Hematopoietic multipotent progenitor cell treated with erythropoietin and hydrocortisone succinate and interleukin-3 and kit ligand, for 6 days (in vitro differentiated cells): ENCODE measurements at places on chromosomes 7 and 10.

DNA sequence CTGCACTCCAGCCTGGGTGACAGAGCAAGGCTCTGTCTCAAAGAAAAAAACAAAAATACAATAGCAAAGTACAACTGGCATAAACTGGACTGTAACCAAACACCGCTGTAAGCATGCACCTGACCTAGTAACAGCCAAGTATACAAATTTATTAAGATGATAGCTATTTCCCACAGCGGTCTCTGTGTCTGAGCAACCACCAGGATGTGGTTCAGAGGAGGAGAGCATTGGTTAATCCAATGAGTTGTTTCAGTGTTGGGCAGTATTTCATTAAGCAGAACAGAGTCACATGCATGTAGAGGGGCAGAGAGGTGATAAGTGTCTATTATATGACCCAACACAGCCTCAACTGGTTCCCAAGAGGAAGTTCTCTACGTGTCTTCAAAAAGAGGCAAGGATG is 4.0 kb downstream of the SLC16A12 start:
- no peak for DNase-seq

- DNase-seq, result no peak
These were observed 33.3 kb downstream of the EGFR start for GRCh38 chr7:55052081-55052480.

DNA sequence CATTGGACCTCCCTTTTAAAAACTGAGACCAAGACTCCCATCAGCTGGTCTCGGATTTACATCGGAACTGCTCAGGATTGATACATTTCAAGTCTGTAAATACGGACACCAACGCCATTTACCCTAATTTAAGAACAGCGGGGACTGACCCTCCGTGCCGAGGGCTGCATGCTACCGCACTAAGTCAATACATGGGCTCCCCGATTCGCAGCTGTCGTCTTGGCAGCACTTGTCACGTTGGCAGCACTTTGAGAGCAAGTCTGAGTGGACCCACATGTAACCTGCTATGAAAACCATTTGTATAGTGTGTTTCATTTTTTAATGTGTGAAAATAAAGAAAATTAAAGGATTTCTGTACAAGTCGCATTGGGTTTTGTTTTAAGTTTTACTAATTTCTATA is 83.4 kb downstream of the EZH2 start:
- no peak for DNase-seq

DNA sequence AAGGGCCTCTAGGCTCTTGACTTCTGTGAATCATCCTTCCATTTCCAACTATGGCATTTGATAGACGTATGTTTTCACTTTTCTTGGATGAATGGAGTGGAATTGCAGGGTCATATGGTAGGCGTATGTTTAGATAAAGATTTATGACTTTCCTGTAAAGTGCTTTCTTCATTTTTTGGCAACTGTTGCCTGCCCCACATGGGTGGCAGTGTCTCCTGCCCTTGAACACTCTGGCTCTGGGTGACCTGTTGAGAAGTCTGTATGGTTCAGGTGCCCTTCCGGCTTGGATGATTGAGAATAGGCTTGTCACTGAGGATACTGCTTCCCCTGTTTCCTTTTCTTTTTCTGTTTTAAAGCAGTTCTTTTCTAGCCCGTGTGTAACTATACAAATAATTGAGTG is 23.1 kb downstream of the RET start:
- DNase-seq, result no peak

- no peak for DNase-seq
These were observed 158.4 kb downstream of the PARD3 start for GRCh38 chr10:34656661-34657060.

GRCh38 chr7:92010215-92010614 is 69.6 kb downstream of the AKAP9 start:
- no peak for DNase-seq

DNA sequence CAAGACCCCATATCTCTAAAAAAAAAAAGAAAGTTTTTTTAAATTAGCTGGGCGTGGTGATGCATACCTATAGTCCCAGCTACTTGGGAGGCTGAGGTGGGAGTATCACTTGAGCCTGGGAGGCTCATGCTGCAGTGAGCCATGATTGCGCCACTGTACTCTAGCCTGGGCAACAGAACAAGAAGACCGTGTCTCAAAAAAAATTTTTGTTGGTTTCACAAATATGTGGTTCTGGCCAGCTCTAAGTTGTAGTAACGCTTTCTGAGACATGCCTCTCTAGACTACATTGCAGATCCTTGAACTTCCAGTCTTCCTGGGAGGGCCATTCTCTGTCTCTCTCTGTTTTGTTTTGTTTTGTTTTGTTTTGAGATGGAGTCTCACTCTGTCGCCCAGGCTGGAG is 24.6 kb upstream of the RHBDD2 start:
- DNase-seq, result no peak

DNA sequence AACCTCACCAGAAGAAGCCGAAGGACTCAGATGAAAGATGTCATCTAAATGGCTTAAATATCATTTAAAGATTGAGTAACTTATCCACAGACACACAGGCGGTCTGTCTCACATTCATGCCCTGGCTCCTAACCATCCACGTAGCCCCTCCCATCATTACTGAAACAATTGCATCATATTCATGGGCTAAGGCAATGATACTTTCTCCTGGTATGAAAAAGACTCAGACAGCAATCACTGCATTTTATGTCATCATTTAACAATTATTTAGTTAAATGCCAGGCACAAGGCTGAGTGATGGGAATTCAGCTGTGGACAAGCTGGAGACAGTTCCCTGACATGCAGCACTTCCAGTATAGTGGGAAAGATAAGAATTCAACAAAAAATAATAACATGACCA is 11.2 kb upstream of the TECTB start:
- DNase-seq, result no peak

DNA sequence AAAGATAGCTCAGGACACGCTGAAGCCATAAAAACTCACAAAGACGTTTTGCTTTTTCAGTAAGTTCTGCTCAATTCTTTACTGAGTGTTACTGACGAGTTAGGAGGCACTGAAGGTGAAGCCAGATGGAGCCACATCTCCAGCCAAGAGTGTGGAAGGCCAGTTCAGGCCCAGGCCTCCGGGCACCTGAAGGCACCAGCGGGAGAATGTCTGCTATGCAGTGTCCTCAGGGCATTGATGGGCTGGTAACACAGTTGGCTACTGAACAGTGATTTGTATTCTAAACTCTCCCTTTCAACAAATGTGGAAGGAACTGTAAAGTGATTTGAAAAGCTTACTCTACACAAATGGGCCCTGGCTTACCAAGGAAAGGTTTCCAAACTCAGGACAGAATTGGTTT is 64.8 kb upstream of the SVIL start:
- DNase-seq, result no peak

DNA sequence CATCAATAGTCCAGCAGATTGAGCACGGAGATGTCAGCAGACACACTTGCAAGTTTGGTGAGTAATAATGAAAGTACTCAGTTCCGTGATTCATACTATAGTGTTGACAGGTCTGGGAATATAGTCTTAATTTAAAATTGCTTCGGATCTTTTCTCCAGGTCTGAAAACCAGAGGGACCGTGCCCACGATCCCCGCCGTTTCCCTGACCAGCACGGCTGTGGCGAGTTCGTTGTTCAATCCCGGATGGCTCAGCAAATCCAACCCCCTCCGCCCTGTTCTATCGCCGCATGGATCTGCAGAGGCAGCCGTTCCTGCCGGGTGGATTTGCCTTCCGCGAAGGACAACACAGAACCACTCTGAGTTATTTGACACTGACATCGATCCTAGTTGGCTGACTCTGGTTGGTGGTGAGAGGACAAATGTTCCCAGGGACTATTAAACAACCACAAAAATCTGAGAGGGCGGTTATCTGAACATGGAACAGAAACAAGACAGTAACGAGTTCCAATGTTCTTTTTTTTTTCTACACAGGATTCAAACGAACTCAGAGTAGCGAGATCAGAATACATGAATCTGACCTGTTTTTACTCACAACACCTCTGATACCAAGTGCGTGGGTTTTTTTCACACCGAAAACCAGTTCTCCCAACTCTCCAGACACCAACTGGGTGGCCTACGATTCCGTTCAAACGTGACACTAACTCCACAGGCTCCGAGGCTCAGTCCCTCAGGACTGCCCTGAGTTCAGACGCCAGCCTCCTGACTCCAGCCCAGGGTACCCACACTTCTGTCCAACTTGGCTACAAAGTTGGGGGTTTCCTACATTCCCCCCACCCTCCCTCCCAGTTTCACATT is 52.7 kb downstream of the RBM17 start:
- no peak for DNase-seq

DNA sequence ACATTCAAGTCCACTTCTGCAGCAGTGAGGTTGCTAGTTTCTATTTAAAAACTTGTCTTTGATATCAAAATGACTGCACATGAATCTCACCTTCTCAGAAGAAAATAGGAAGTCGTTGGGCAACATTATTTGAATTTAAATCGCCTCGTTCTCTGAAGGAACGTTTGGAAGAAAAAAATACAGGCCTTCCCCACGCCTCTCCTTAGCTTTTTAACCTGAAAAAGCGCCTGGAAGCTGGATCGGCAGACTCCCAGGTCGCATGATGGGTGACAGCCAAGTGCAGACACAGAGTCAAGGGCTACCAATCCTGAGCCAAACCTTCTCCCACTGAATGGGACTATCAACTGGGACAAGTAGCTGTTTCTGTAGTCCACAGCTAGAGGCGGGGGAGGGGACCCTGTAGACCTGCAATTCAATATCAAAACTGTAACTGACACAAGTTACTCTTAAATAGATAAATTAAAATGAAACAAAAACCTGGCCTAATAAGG is 2.2 kb downstream of the FAM53B start:
- peak; percentile 55 for DNase-seq

DNA sequence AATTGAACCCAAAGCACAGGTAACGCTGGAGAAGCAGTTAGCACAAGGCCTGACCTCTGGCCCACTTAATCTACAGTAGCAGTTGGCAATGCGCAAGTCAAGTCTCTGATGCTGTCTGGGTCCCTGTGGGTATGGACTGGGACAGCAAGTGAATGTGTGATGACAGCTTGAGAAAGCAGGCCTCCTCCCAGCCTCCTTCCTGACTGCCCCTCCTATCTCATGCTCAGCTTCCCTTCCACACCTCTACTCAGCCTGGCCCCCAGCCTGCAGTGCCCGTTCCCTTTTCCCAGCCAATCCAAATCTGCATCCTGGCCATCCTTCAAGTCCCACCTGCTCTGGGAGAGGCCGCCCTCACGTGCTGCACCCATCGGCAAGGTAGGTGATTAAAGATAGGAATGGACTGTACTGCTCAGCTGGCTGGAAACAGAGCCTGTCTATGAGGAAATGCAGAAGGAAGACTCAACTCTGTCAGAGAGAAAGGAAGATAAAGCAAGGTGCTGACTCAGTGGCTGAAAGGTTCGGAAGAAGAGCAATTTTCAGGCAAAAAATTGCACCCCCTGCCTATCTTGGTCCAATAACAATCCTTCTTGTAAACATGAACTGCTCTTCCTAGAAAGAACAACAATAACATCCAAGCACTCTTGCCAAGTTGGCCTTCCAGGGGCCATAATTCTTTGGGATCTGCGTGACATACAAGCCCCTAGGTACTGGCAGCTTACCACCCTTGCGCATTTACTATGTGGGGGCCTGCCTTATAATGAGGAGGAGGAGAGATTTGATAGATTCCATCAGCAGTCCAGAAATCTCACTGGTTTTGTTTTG is 16.6 kb upstream of the FGFR2 start:
- no peak for DNase-seq

DNA sequence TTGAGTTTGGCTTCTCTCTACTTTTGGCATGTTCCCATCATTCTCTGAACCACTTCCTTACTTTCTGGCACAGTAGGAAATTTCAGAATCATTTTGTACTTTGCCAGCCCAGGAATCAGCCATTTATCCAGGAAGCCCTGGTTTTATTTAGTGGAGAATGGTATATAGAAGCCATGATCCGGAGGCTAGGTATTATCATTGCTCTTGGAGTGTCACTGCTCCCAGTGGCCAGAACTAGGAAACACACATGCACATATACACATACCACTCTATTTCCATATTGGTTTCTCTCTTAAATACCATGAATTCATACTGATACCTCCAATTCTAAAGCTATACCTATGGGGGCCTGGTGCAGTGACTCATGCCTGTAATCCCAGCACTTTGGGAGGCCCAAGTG is 36.3 kb downstream of the SUFU start:
- peak; percentile 54 for DNase-seq

DNA sequence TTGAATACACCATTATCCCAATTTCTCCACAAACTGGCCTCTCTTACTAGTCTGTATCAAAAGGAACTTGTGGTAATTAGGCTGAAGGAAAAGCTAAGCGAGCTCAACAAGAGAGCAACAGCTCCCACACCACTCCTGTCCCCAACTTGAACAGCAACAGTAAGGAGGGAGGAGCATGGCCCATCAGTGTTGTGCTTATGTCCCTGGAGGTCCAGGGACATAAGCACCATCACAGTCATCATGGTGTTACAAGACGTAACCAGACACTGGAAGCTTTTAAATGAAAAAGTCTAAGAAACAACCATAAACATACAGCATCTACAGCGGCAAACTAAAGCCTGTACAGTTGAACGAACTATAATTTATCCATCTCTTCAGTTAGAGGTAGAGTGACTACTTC is 989 bp downstream of the ERLIN1 start:
- DNase-seq, result peak; percentile 77

- no peak for DNase-seq
These were observed 76.6 kb downstream of the GRM3 start for GRCh38 chr7:86720306-86720705.

DNA sequence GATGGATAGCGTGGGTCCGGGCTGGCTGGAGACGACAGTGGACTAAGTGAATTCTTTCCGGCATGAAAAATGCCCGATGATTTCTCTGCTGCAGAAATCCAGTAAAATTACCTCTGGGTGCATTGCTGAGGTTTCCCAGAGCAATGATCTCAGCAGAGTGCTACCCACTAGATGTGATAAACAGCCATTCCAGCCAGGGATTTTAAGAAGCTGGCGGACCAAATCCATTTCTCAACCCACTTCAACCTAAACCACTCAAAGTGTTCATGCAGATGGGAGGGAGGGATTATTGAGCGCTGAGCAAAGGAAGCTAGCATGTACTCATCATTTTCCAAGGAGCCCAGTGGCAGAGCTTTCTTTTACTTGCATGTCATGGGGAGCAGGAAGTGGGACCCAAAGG is 116.7 kb downstream of the PRKCQ start:
- DNase-seq, result no peak

DNA sequence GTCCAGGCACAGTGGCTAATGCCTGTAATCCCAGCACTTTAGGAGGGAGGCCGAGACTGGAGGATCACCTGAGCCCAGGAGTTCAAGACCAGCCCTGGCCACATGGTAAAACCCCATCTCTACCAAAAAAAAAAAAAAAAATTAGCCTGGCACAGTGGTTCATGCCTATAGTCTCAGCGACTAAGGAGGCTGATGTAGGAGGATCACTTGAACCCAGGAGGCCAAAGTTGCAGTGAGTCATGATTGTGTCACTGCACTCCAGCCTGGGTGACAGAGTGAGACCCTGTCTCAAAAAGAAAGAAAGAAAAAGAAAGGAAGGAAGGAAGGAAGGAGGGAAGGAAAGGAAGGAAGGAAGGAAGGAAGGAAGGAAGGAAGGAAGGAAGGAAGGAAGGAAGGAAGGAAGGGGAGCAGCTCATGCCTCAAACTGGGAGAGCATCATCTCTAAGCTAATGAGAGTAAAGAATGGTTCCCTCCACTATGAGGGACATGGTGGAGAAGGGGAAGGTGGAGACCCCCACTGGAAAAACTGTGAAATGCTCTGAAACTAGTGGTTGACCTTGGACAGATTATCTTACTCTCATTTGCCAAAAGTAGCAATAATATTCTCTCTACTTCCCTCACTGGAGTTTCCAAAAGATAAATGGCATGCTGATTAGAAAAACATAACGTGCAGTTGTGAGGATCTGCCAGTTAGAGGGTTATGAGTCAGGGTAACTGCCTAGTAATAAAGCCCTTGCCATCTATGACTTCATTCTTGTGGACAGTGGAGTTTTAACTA is 16.8 kb downstream of the GIMAP5 start:
- peak; percentile 61 for DNase-seq

- peak; percentile 77 for DNase-seq
These were observed 2.2 kb downstream of the IKZF1 start for GRCh38 chr7:50306494-50307367.
